ENCODE measurements at places on chromosomes 1 and 21.

DNA sequence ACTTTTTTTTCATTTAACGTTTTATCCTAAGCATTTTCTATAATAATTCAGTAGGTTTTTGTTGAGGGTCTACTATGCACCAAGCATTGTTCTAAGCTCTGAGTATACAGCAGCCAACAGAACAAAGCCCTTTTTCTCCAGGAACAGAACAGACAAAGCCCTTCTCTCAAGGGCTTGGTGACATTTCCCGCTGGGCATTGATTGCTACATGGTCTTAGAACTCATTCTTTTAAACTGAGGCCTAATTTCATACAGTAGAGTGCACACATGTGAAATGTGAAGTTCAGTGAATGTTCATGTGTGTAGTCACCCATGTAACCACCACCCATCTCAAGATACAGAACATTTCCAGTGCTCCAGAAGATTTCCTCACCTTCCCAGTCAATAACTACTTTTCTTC is 15.2 kb upstream of the PDIK1L start:
- DNase-seq, result no peak

GRCh38 chr1:115476616-115477015 is 138.6 kb upstream of the NGF start:
- no peak for DNase-seq

DNA sequence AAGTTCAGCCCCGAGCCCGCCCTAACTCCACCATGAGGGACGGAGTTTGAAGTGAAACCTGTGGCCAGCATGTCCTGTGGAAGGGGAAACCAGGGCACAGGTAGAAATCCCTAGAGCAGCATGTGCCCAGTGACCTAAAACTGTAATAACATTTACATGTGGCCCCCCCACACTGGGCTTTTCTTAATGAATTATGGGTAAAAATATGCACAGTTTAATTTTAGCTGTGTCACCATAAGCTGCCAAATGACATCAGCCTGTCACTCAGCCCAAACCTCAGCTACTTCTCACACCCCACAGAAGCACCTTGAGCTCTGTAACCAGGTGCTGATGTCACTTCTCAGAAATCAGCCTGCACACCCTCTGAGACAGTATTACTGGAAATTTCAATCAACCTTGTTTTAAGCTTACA is 50.0 kb upstream of the SLC19A1 start:
- peak; percentile 76 for DNase-seq

DNA sequence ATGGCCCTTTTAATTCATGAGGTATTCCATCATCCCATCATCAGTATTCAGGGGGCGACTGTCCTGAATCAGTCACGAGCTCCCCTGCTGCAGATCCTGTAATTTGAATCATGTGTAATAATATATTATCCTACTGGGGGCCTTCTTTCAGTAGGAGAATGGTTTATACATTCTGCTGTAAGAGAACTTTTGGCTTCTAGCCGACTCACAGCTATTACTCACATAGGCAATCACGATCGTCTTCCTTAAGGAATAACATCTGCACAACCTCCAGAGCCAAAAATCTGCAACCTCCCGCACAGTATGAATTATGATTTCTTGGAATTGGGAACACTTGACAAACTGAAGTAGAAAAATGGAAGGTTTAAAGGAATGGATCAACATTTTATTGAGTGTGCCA is 343.0 kb downstream of the USP25 start:
- no peak for DNase-seq

DNA sequence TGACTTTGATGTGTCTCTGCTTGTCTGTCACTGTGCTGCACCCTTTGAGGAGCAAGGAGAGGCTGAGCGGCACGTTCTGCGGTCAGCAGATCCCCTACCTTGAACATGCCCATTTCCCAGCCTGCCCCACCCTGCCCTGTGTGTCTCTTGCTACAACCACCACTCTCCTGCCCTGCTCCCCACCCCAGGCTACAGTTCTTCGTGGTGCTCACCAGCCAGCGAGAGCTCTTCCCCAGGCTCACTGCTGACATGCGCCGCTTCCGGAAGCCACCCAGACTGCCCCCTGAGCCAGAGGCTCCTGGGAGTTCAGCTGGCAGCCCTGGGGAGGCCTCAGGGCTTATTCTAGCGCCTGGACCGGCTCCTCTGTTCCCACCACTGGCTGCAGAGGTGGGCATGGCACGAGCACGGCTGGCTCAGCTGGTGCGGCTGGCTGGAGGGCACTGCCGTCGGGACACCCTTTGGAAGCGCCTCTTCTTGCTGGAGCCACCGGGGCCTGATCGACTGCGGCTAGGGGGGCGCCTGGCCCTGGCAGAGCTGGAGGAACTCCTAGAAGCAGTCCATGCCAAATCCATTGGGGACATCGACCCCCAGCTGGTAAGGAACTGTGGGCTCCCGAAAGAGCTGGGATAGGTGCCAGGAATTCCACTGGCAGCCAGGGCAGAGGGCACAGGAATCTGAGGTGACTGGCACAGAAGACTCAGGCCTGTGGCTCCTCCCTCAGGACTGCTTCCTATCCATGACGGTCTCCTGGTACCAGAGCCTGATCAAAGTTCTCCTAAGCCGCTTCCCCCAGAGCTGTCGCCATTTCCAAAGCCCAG is 5.6 kb downstream of the HYI start:
- DNase-seq, result no peak

DNA sequence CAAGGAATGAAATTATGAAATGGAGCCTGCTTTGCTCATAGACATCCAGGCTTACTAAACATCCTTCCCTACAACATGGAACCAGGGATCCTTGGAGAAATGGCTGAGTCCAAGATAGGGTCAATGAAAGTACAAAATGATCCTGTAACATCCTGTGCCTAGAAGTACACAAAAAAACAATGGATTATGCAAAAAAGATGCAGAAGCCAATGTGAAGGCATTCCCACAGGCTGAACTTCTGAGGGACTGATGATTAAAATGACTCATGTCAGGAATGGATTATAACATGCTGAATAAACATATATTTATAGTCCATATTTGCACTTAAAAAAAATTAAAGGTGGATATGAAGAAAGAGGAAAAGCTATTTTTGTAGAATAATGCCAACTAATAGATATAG is 10.4 kb upstream of the HOOK1 start:
- no peak for DNase-seq

DNA sequence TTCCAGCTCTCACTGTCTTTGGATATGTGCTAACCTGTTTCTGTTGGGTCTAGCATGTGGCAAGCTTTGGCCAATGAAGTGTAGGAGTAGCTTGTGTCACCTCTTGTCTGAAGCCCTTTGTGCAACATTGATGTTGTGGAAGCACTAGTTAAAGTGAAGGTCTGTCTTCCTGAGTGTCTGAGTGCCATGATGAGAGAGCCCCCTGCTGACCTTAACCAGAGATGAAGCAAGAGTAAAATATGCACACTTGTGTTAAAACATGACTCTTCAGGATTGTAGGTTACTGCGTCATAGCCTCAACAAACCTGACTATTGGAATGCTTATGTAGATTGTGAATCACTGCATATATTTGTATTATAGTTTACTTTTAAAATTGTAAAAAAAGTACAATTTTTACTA is 103.7 kb downstream of the NCAM2 start:
- no peak for DNase-seq

GRCh38 chr21:39669976-39670661 is 57.4 kb downstream of the B3GALT5 start:
- no peak for DNase-seq

DNA sequence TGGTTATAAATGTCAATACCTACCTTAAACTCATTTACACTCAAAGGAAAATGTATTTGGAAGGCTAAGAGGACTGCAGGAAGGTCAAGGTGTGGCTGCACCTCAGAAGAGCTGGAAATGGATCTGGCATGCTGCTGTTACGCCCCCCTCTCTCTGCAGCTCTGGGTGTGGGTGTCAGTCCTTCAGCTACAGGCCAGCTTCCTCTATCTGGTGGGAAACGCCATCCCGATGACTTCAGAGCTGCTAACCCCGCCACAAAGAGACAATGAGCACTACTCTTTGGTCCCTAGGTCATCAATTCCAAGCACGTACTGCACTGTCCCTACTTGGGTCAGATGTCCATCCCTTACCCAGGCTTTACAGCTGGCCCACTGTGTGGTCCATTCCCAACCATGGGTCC is 74.2 kb downstream of the TEX35 start:
- no peak for DNase-seq

DNA sequence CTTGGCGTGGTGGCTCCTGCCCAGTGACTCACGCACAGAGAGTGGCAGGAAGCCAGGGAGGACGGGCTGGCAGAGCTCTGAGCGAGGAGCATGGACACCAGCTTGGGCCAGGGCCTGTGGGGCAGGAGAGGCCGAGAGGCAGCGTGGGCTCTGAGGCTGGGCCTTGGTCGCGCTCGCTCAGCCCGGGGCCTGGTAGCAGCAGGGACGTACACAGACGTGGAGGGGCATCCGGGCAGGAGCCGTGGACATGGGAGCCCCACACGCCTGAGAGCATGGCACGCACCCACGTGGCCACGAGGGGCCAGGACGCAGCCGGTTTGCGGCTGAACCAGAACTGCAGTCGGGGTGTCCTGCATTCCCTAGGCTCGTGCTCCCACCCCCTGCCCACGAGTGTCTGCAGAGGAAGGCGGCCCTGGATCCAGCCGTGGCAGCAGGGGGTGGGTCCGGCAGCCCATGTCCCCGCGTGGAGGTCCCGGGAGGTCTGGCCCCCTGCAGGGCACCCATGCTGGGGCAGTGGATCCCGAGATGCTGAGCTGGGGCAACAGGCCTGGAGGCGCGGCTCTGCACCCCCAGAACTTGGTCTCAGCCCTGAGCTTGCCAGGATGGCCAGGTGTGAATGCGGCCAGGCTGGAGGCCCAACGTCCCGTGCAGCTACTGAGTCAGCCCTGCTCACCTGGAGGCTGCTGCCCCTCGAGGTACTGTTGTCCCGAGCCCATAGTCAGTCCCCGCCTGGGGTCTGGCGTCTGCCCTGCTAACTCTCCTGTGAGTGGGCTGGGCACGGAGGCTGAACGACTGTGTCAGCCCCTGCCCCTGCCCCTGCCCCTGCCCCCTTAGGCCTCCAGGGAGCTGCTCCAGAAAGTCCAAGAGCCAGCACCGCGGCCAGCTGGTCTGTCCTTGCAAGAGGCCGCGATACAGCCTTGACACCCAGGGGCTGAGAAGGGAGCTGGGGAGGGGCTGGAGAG is 61.6 kb downstream of the SLX9 start:
- no peak for DNase-seq

DNA sequence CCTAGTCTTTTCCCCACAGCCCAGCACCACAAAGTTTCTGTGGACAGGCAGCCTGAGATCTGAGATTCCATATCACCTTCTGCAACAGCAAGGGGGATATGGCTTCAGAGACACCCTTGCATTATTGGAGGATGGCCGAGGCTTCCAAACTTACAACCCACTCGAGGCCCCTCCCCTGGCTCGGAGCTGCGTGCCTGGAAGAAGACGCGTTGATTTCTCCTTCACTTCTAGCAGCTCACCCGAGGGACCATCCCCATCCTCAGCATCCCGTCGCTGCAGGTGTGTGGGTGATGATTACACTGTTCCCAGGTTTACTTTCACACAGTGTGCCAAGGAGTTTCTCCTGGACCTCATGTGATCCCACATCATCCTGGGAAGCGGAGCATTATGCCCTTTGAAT is 277.9 kb downstream of the MATN1 start:
- no peak for DNase-seq

- DNase-seq, result no peak
Observed at GRCh38 chr1:50266509-50266908, 156.7 kb downstream of the DMRTA2 start.

DNA sequence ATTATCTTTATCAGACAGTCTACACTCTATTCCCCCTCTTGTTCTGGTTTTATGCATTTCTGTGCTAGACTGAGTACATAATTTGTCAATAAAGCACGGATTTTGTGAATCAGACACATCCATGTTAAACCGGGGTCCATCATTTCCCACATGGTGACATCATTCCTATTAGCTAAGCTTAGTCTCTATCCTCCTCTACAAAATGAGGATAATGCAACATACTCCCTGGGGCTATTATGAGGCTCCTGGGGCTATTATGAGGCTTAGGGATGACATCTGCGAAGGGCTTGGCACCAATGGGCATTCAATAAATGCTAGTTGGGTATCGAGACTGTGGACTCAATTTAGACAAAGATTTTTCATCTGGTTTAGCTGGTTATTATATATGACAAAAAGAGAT is 25.1 kb upstream of the APP start:
- DNase-seq, result no peak

DNA sequence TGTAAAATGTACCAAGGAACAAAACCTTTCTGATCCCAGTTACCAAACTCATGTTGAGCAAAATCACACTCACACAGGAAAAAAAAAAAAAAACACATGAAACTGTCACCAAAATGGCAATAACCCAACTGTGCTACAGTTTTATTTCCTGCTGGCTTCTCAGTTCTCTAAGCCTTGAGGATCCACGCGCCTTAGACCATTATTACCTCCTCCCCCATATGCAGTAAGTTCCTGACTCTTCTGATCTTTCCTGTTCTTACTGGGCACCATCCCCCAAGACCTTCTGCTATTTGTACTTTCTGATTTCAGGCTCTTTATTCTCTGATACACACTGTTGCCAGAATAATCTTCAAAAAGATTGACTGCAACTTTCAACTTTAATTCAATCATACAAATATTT is 79.6 kb downstream of the SLC45A1 start:
- no peak for DNase-seq

GRCh38 chr1:154575147-154575927 is 7.8 kb downstream of the CHRNB2 start:
- DNase-seq, result no peak

- no peak for DNase-seq
Observed at GRCh38 chr1:12188115-12188514, 21.3 kb downstream of the TNFRSF1B start.

DNA sequence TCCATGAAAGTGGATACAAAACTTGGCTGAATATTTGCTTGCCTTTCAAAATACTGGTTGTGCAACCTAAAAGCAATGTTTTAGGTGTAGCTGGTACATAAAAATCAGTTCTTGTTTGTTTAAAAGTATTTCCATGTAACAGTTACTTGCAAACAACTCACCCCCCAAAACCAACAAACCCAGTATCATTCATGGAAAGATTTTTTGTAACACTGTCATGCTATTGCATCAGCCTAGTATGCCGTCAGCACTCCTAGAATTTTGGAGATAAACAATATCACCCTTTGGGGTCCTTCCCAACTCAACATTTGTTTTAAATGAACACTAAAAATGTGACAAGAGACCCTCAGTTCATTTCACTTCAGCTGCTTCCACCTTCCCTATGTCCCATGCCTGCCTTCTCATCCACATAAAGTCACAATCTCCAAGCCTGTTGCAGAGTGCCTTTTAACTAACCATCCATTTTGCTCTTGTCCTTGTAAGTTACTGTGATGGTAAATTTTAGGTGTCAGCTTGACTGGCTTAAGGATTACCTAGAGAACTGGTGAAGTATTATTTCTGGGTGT is 425.3 kb downstream of the DUSP10 start:
- no peak for DNase-seq

- no peak for DNase-seq
Observed at GRCh38 chr1:26752519-26752918, 35.2 kb upstream of the PIGV start.

- no peak for DNase-seq
Observed at GRCh38 chr1:215128504-215128903, 46.0 kb downstream of the KCNK2 start.

GRCh38 chr21:32299695-32300094 is 1.0 kb downstream of the MRAP start:
- no peak for DNase-seq
